ENCODE measurements at places on chromosomes 3 and 15.

GRCh38 chr3:9717563-9717962, 13.9 kb downstream of the CPNE9 start:
- no peak for DNase-seq

DNA sequence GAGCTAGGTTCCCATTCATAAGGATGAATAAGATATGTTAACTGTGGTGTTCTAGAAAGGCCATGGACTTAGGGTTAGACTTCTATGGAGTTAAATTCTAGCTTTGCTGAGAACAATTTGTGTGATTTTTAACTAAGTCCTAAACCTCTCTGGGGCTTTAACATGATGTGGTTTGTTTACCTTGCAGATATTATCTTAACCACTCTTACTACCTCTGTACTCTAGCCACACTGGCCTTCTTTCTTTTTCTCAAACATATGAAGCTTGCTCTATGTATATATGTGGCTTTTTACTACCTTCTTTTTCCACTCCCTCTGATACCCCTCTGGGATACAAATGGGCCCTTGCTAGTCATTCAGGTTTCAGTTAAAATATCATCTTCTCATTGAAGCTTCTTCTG, 108.4 kb downstream of the ZNF609 start:
- DNase-seq = no peak

GRCh38 chr15:83082730-83083386, 15.8 kb upstream of the BTBD1 start:
- DNase-seq = no peak

- peak; percentile 88 for DNase-seq
Measured at GRCh38 chr15:68526269-68526668, 52.5 kb upstream of the CORO2B start.

- no peak for DNase-seq
Measured at GRCh38 chr15:43127752-43128151, 5.6 kb upstream of the TMEM62 start.

GRCh38 chr3:66208189-66208588, 12.6 kb upstream of the SLC25A26 start:
- no peak for DNase-seq

- DNase-seq = no peak
Measured at GRCh38 chr15:29554531-29554930, 267.7 kb downstream of the TJP1 start.

DNA sequence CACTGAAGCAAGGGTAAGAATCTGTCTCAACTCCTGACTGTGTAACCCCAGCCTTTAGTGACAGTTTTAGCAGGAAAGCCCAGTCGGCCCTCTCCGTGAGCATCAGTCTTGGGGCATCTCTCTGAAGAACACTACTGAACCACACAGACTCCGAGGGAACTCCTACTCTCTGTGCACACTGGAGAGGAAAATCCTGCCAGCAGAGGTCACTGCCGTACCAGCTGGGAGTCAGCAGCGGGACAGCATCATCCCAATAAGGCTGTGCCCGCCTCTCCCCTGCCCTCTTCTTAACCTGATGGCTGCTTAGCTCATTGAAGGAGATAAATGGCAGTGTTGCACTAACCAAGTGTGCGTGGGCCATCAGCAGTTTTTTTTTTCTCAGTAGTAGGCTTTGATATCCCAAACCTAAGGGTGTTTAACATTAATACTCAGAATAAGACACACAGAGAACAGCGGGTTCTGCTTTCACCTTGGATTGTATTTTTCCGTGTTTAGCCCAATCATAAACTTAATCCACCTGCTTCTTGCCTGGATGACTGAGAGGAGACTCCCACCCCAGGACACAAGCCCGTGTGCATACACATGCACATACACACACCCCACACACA, 26.6 kb upstream of the RASA2 start:
- peak; percentile 61 for DNase-seq

- DNase-seq = peak; percentile 84
Measured at GRCh38 chr15:55552926-55553325, 35.2 kb downstream of the PYGO1 start.

- no peak for DNase-seq
Measured at GRCh38 chr3:11720917-11721411, 77.2 kb upstream of the VGLL4 start.

- no peak for DNase-seq
Measured at GRCh38 chr3:70754314-70754713, 441.9 kb upstream of the MDFIC2 start.

DNA sequence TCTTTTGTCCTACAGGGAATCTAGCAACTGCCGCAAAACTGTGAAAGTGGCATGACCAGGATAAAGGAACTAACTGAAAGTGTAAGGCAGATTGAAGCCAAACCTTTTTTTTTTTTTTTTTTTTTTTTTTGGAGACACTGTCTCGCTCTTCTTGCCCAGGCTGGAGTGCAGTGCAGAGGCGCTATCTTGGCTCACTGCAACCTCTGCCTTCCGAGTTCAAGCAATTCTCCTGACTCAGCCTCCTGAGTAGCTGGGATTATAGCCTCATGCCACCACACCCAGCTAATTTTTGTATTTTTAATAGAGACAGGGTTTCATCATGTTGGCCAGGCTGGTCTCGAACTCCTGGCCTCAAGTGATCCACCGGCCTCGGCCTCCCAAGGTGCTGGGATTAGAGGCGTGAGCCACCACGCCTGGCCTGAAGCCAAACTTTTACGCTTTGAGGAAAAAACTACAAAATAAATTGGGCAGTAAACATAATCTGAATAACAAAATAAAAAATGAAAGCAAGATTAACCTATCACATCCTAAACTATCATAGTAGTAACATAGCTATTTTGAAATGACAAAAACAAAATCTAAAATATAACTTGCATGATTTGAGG, 9.7 kb downstream of the SLTM start:
- no peak for DNase-seq

DNA sequence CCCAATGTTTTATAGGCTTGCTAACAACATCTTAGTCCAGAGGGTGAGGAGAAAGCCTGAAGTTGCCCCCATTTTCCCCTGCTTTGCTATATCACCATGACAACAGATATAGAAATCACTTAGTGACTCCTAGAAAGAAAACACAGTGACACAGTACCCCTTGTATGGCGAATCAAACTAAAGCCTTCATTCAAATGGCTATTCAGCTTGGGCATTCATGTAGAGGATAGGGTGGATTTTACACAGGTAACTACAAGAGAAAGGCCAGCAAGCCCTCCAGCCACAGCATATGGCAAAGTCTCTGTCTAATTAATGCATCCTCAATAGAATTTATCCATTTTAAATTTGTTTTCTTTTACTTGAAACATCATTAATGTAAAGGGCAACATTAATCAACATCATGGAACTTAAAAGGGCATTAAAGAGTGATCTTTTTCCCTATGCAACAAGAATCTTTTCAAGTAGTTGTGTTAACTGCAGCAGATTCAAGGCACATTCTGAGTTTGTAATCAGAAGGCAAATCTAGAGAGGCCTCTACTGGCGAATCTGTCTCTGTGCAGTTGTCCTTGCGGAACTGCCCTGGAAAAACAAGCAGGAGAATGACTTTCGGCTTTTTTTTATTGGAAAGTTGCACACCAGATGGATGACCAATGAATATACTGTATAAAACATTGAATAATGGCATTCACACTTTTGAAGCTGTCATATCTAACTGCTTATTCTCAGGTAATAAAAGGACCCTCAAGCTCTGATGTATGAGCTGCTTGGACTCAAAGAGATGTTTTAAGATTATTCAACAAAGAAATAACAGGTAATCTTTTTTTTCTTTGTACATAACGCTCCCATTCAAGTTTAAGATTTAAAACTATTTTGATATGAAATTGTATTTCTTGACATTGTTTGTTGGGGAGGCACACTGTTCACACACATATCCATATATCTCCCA, 621.7 kb upstream of the AGTR1 start:
- DNase-seq = peak; percentile 44

DNA sequence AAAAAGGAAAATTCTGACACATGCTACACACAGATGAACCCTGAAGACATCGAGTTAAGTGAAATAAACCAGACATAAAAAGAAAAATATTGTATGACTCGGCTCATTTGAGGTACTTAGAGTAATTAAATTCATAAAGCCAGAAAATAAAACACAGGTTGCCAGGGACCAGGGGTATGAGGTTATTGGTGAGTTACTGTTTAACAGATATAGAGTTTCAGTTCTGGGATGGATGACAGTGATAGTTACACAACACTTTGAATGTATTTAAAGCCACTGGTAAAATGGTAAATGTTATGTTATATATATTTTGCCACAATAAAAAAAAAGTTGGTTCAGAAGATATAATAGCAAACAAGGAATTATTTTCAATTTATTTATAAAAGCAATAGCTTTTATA, 436.1 kb upstream of the WNT5A start:
- no peak for DNase-seq

GRCh38 chr15:56732135-56732885, 999 bp downstream of the ZNF280D start:
- DNase-seq = peak; percentile 83

DNA sequence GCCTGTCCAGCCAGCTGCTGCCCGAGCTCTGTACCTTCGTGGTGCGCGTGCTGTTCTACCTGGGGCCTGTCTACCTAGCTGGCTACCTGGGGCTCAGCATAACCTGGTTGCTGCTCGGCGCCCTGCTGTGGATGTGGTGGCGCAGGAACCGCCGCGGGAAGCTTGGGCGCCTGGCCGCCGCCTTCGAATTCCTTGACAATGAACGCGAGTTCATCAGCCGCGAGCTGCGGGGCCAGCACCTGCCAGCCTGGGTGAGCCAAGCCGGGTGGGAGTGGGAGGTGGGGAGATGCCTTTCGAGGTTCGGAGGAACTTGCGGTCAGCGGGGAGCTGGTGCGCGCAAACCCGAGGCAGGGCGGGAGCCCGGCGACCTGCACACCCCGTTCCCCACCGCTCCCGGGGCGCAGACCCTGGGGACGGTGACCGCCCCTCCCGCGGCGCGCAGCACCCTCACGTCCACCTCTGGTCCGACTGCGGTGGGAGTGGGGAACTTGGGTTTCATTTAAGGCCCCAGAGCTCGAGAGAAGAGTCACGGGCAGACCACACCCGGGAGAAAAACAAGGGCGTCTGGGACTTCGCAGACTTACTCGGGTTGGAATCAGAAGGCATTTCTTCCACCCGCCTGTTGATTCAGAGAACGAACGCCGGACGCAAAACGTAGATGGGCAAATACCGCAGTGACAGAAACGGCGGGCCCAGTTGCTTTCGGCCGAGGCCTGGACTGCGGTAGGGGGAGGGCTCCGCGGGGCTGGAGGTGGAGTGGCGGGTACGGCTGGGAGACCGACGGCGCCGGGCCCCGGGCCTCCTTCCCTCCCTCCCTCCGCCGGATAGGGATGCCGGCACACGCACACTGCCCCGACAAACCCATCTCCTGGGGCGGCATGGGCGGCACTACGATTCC, 708 bp downstream of the ESYT3 start:
- no peak for DNase-seq

- DNase-seq = no peak
Measured at GRCh38 chr3:62229211-62229610, 144.1 kb downstream of the FEZF2 start.

DNA sequence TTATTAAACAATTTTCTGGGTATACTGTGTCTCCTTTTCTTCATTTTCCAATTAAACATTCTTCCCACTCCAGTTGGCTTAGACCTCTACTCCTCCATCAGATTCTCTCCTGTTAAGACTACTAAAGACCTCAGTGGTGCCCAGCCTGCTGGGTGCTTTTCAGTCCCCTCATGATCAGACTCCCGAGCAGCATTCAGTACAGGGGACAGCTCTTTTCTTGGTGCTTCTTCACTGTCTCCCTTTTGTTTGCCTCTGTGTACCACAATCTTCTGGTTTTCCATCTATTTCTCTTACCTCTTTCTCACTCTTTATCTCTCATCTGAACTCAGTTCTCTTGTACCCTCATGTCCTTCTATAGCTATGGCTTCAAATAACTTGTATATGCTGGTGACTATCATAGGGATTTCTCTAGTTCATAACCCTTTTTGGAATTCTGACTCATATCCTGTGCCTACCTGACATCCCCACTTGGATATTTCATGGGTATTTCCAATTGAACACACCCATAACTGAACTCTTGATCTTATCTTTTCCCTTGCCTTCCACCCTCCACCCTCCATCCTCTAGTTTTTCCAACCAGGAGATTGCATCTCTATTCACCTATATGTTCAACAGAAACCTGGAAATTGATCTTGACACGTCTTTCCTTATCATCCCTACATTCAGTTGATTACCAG, 55.6 kb upstream of the ABHD10 start:
- DNase-seq = no peak

DNA sequence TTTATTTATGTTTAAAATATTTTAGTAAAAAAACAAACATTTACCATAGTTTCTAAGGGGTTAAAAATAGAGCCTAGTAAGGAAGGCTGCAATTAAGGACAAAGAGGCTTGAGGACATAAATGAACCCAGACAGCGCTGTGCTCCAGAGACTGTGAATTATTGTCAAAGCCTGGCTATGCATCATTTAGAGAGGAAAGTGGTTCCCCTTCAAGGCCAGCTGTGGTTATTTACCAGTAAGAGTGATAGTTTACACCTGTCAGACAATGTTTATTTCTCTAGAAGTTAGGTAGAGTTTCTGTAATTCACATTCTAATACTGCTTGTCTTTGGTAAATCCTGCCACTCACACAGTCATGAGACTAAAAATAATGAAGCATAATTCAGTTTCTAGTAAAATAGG, 32.4 kb upstream of the PIK3R4 start:
- no peak for DNase-seq

DNA sequence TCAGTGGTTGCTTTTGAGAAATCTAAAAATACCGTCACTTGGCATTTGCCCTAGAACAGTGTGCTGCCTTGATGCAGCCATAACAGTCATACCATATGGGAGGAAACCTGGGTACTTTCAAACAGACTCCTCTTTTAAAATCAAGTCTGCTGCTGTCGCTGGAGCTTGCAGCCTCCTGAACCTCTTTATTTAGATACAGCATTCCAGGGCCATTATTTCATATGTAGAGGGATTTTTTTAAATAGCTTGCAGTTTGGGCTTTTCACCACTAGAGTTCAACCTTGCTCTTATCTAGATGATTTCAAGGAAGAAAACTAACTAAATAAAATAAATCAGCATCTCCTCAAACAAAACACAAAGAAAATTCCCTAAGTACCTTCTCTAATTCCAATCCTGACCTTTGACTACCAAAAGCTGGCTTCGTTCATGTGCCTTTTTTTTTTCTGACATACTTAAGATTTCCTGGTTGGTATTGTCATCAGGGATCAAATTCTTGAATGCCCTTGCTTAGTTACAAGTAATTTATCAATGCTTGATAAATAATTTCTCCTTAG, 111.6 kb downstream of the KBTBD8 start:
- peak; percentile 49 for DNase-seq

GRCh38 chr3:49903451-49904424, at the start of gene MST1R:
Gene MST1R (minus strand): TSS chr3:49903873. CDS start chr3:49903609, 264 bp downstream.
- no peak for DNase-seq

GRCh38 chr3:44870375-44871061, 3.9 kb upstream of the TGM4 start:
- no peak for DNase-seq

GRCh38 chr3:9500108-9501050, 53.2 kb downstream of the LHFPL4 start:
- peak; percentile 34 for DNase-seq

DNA sequence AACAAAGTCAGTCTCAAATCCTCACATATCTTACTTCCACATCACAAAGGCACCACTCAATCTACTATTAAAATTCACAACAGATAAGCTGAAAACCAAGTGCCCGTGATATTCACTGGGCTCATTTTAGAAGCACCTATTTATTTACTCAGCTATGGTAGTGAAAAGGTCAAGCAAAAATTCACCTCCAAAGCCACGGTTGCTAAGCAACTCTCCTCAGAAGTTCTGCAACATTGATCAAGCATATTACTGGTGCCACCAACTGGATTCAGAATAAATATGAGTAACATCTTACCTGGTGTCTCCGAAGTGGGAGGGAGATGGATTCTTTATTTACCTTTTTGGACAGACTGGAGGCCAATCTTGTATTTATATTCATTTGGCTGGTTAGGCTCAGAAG, 714.8 kb downstream of the FHIT start:
- no peak for DNase-seq

Data from astrocyte (in vitro differentiated cells and primary cell).